ENCODE measurements at places on chromosomes 7 and 10.
A peak's percentile ranks its signal among the peaks of the same experiment; 100 is the strongest.

DNA sequence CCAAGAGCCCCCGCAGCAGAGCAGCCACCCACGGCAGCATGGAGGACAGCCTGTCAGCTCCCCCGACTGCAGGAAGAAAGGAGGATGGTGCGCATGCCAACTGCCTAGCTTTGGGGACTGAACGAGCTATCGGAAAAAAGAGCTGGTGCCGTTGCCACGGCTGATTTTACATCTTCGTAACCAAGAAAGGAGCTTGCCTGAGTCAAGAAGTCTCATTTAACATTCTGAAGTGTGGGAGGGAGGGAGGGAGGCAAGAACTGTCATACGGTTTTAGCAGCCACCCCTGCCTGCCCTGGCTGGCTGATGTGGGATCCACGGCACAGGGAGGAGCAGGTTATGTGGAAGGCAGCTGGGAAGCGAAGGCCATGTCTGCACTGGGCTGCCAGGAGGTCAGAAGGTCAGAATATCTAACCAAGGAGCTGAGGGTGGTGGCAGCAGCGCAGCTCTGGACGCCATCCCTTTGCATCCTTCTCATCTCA lies 74.7 kb upstream of the CAMK2B start:
- DNase-seq: no peak

DNA sequence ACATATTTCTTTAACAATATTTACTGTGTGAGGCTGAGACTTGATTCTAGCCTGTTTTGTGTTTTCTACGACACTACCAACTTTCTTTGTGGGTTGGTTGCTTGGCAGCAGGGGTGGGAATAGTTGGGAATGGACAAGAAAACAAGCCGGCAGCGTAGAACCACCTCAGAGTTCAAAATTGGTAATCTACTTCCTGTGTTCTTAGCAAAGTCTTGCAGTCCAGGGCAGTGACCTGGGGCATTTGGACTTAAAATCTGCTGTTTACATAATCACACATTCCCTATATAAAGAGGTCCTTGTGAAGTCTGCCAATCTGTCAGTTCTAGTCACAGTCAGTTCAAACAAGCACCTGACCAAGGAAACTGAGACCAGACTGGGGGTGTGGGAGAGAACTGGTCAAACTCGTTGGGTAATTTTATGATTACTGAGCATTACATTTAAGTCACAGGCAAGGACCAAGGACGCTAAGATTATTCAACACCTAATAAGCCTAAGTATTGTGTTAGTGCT lies 167.9 kb downstream of the CPEB3 start:
- DNase-seq: no peak

- DNase-seq: no peak
Measured at GRCh38 chr10:67239864-67240497, 314.1 kb downstream of the LRRTM3 start.

GRCh38 chr10:13049774-13050420 lies 48.4 kb upstream of the CCDC3 start:
- DNase-seq: no peak

DNA sequence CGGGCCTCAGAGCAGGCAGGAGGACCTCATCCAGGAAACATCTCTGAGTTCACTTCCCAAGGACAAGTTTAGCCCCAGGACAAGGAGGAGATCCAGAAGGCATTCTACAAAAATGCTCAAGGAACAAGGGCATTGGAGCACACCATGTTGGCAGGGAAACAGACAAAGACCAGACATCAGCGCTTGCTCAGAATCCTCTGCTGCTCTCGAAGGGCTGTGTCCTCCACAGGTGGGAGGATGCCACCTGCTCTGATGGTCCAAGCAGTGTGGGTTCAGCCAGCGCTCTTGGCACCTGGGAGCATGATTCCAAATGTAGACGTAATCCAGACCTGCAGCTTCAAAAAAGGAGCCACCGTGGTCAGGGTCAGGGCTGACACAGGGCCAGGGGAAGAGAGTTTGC lies 160.7 kb downstream of the DPP6 start:
- no peak for DNase-seq

DNA sequence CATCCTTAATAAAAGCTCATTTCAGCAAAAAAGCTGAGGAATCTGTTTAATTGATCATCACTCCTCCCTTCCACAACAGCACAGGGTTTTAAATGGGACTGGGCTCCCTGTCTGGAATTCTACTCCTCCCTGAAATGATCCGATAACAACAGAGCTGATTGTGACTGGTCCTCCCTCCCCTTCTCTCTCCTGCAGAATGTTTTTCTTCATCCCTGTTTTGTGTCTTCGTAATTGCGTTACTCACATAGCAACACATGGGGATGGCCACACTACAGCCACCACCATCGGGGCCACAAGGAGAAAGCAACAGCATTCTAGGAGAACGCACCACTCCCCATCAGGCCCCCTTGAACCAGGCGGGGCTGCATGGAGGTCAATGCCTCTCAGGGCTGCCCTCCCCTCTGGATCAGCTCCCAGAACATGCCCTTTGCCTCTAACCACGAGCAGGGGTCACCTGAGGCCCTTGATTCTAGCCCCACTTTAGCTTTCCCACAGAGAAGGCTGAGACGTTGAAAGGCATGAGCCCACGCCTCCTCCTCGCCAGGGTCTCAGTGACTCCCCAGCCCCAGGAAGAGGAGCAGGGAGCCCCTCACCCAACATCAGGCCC lies 152.6 kb downstream of the PLXNA4 start:
- no peak for DNase-seq

GRCh38 chr7:38367301-38367890 lies 94.0 kb upstream of the TARP start:
- peak; percentile 69 for DNase-seq

DNA sequence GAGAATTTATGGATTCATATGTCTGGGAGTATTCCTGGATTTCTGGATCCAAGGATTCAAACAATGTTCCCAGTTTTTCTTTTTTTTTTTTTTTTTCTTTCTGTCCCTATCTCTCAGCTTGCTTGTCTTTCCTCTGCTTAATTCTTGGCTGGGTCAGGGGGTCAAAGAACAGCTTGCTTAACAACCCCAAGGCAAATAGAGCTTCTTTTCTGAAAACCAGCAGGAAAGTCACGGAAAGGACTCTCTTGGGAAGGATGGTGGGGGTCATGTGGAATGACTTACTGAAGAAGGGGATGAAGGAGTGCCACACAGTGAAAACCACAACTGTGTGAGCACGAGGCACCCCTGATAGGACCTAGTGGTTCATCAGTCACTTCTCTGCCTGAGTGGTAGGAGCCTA lies 36.1 kb downstream of the GRK5 start:
- no peak for DNase-seq

- no peak for DNase-seq
Measured at GRCh38 chr7:31490796-31491314, 23.0 kb upstream of the ITPRID1 start.

DNA sequence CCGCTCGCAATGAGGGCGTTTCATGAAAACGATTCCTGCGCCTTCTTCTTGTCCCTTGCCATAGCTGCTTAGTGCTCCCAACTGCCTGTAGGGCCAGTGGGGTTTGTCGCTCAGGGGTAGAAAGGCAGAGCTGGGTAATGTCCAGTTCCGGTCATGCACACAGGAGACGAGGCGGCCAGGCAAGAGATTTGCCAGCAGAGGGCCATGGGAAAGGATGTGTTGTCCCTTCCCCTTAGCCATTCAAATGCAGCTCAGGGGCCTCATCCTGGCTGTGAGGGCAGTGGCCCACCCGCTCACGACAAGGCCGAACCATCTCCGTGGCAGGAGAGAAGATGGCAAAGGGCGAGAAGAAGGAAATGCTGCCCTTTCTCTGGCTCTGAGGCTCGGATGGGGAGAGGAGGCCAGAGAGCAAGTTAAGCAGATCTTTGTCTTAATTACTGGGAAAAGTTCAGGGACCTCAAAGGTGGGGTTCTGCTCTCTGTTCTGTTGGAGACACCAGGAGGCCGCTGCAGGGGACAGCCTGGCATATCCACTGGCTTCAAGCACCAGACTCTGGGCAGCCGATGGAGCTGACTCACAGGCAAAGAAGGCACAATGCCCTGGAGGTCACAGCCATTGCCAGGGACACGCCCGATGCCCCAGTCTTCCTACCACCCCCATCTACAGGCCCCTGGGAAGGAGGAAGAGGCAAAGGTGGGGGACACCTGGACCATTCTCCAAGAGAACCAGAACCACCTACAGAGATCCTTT lies 534.8 kb upstream of the MGMT start:
- no peak for DNase-seq

DNA sequence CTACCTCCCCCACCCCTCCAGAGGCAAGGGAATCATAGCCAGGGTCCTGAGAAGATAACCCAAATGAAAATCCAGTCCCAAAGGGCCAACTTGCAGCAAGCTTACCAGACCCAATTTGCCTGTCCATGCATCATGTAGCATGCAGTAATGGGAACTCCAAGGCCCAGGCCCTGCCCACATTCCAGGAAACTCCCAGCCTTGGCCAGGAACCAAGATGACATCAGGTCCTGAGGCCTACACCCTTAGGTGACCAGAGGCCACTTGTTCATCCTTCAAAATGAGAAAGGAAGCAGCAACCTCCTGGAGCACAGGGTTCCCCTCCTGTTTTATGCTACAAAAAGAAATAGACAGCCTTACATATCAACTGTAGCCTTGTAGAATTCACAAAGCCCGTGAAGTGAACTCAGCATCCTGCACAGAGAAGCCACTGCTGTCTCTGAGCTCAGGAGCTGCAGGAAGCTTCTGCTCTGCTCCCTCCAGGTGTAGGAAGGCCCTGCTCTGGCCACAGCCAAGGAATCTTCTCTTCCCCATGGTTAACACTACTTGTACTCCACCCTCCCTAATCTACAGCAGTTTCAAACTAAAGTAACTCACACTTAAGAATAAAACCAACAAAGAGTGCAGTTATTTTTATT lies 30.3 kb upstream of the GRB10 start:
- DNase-seq: no peak

- DNase-seq: no peak
Measured at GRCh38 chr10:79219322-79219957, 127.8 kb upstream of the PPIF start.

GRCh38 chr10:124298891-124299290 lies 119.8 kb downstream of the OAT start:
- DNase-seq: no peak

- DNase-seq: no peak
Measured at GRCh38 chr7:26188206-26188956, 12.2 kb downstream of the HNRNPA2B1 start.

GRCh38 chr10:43137717-43138020 lies 576 bp upstream of the CSGALNACT2 start:
- DNase-seq: peak; percentile 71

- no peak for DNase-seq
Measured at GRCh38 chr10:16923309-16923708, 106.1 kb upstream of the RSU1 start.

- peak; percentile 48 for DNase-seq
Measured at GRCh38 chr10:96830511-96831199, 1.4 kb upstream of the LCOR start.

GRCh38 chr10:73110345-73110849 lies at the start of gene NUDT13:
NUDT13 (plus strand) TSS chr10:73110455; CDS start chr10:73114366, 3,911 bp downstream.
- DNase-seq: peak; percentile 84

- DNase-seq: no peak
Measured at GRCh38 chr7:137305901-137306621, 37.5 kb downstream of the PTN start.

DNA sequence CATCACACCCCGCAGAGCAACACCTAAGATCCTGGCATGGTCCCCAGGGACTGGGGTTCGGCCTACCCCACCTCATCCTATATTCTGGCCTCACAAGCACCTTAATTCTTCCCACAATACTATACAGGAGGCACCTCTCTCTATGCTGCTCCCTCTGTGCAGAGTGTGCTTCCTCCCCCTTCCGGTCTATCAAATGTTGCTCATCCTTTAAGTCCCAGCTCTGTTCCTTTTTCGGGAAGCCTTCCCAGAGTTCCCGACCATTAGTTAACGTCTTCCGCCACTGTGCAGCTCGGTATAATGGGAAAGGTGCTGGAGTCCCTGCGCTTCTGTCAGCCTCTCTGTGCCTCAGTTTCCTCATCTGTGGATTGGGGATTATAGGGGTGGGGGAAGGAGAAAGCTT lies 21.8 kb downstream of the PALD1 start:
- no peak for DNase-seq

DNA sequence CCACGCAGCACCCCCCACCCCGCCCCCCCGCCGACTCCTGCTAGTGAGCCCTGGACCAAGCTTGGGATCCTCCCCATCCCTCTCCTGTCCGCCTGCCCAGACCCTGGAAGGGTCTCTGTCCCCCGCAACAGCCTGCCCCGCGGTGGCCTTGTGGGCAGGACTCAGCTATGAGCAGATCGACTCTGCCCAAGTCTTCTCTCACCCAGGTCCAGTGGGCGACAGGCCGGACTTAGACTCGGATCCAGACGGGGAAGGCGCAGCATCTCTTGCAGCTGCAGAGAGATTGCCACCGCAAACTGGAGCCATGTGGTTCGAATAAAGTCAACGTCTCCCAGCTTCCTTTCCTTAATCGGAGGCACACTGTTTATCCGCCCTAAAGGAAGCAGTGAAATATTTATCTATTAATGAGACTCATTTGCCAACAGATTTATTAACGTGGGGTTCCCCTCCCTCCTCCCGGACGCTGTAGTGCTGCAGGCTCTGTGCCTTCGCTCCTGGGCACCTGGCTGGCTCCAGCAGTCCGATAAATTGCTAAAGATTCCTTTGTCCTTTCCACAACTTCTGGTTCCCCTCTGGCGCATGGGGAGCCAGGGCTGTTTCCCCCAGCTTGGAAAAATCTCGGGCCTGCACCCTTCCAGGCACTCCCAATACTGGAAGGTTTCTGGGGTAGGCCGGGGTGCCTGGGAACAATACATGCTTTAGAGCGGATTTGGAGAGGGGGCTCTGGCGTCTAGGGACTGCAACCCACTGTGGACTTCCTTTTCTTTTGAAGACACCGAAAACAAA lies 634 bp upstream of the HOXA7 start:
- no peak for DNase-seq

DNA sequence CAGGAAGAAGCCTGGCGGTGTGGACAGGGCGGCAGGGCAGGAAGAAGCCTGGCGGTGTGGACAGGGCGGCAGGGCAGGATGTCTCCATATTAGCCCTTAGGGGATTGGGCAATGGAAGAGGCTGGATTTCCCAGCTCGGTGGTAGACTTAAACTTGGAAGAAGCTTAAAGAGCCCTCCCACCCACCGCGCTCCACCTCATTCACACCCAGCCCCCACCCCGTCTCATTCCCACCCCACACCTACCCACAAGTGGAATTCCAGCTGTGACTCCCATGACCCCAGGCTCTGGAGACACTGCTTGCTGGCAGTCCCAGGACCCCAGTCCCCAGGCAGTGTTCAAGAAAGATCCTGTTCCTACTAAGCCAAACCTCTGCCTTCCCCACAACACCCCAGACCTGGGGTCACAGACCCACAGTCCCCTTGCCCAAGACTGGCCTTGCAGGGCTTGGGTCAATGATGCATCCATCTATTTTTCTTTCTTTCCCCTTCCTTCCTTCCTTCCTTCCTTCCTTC lies 34.0 kb downstream of the SPDYE6 start:
- DNase-seq: no peak

GRCh38 chr10:63539994-63540393 lies 18.8 kb downstream of the REEP3 start:
- no peak for DNase-seq

- DNase-seq: no peak
Measured at GRCh38 chr7:157278791-157279724, 57.7 kb upstream of the DNAJB6 start.

- no peak for DNase-seq
Measured at GRCh38 chr10:119849031-119849789, 23.4 kb downstream of the MCMBP start.

GRCh38 chr10:102841827-102842345 lies 4.7 kb upstream of the CYP17A1 start:
- DNase-seq: no peak

- DNase-seq: no peak
Measured at GRCh38 chr10:32061440-32061839, 5.2 kb upstream of the KIF5B start.

GRCh38 chr10:122618461-122619165 lies 58.1 kb downstream of the DMBT1 start:
- DNase-seq: no peak

GRCh38 chr7:22730066-22730710 lies 3.2 kb downstream of the IL6 start:
- DNase-seq: no peak

Measured in DND-41 (cell line).